Stimulated activated CD4-positive, alpha-beta T cell treated with anti-CD3 and anti-CD28 coated beads, Interleukin-1b, Interleukin-23, amount 100 ng/mL, for 1 hour (primary cell): ENCODE measurements at places on chromosomes 16 and 17.
A peak's percentile ranks its signal among the peaks of the same experiment; 100 is the strongest.

GRCh38 chr17:35284955-35285354 is 42.1 kb downstream of the SLFN5 start:
- DNase-seq, result no peak

DNA sequence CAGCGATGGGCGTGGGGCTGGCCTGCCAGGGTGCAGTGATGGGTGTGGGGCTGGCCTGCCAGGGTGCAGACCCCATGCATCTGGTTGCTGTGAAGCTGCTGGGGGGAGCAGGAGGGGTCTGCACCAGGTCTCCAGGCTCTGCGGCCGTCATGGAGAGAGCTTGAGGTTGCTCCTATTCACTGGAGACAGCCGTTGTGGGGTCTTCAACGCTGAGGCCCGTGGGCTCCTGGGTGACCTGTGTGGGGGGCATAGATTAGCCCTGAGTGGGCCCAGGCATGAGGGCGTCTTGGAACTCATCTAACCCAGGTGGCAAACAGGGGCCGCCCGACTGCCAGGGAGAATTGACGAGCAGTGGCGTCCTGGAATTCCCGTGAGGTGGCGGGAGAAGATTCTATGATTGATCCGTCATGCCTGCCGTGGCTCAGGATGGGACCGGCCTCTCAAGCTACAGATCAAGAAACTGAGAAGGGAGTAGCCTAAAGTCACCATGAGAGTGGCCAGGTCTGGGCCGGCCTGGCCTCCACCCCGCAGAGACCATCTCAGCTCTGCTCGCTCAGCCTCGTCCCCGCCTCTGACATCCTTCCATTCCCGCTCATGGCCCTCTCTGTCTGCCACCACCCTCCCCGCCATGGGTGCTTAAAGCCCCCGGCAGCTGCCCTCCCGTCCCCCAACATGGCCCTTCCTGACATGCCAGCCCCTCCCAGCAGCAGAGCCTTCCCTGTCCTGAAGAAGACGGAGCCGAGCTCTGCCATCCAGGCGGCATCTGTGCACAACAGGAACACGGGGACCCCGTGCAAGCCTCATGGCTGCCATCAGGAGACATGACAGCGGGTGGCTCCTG is 50.7 kb upstream of the ACSF3 start:
- no peak for DNase-seq

DNA sequence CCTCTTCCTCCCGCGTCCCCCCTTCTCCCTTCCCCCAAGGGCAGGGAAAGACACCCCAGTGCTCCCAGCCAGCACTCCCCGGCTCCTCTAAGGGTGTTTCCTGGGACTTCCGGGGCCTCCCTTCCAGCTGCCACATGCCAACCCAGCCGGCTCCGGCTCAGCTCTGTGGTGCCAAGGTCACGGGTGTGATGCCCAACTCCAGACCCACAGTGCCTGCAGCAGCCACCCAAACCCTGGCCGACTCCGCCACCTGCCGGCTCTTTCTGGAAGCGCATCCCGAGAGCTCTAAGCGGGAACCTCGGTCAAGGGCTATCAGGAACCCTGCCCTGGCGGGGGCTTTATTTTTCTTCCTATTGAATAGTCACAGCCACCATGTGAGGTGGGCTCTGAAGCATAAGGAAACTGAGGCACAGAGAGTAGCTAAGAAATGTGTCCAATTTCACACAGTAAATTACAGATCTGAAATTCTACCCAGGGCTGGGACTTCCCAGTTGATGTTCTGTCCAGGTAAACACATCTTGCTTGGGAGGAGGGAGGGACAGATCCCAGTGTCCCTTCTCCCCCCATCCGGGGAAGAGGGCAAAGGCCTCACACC is 3.3 kb upstream of the PPP1R1B start:
- peak; percentile 88 for DNase-seq

DNA sequence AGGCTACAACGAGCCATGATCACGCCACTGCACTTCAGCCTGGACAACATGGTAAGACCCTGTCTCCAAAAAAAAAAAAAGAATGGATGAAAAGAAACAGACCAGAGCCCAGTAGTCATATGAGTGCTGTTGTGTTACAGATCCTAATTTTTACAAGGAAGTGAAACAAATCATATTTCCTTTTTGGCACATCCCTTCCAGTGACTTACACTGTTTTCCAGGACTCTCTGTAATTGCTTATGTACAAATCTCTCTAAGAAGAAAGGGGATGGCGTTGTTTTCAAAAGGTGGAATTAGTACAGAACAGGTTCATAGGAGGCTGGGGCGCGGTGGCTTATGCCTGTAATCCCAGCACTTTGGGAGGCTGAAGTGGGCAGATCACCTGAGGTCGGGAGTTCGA is 19.8 kb upstream of the ZNF594 start:
- no peak for DNase-seq

DNA sequence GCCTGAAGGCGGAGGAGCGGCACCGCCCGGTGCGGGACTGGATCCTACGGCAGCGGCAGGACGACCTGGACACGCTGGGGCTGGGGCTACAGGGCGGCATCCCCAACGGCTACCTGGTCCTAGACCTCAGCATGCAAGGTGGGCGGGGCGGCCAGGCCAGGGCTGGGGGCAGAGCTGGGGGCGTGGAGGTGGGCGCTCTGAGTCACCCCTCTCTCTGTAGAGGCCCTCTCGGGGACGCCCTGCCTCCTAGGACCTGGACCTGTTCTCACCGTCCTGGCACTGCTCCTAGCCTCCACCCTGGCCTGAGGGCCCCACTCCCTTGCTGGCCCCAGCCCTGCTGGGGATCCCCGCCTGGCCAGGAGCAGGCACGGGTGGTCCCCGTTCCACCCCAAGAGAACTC is 7.9 kb downstream of the MSLN start:
- DNase-seq, result no peak

DNA sequence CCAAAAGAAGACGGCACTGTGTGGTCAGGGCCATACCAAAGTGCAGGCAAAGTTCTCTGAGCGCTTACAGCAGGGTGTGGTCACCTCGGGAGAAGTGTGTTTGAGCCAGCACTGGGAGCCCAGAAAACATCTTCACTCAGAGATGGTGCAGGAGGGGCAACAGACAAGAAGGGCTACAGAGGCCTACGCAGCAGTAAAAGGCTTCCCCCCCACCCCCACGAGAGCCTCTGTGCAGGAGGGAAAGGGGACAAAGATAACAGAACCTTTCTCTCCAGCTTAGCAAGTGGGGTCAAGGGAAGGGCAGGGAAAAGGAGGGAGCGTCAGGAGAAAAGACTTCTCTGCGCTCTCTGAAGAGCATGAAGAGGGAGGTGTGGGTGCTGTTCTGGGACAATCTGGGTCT is 2.8 kb downstream of the VAT1 start:
- no peak for DNase-seq

GRCh38 chr17:8885967-8886684 is 18.7 kb upstream of the PIK3R6 start:
- no peak for DNase-seq

DNA sequence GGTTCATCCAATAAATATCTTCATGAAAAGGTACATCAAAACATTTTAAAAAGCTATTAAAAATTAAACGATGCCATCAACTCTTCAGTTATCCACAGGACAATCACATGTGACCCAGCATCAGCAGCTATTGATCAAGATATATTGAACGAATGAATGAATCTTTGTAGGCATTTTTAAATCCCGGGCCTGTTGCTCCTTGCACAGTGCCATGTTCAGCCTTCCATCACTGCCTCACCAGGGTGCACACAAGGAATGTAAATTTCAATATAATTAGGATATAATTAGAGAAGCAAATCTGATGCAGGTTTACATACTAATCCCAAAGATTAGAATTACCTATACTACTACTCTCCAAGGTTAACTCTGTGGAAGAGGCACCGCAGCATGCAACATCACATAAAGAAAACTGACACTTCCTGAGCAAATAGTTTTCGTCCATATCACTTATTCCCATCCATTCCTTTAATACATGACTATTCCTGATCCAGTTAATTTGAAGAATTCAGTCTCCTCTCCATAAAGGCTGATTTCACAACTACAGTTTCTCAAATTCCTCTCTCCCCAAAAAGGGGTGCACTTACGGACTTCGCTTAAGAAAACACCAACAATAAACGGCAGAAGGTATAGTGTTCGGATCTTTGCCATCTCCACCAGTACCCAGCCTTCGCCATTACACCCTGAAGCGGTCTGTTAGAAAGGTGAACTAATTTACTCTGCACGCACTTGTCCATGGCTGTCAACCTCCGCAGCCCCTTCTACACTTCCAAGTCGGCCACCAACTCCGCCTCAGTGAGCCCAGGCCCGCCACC is 938 bp downstream of the NCOR1 start:
- no peak for DNase-seq

- DNase-seq, result no peak
Measured at GRCh38 chr17:30361766-30362279, 16.9 kb upstream of the CPD start.

DNA sequence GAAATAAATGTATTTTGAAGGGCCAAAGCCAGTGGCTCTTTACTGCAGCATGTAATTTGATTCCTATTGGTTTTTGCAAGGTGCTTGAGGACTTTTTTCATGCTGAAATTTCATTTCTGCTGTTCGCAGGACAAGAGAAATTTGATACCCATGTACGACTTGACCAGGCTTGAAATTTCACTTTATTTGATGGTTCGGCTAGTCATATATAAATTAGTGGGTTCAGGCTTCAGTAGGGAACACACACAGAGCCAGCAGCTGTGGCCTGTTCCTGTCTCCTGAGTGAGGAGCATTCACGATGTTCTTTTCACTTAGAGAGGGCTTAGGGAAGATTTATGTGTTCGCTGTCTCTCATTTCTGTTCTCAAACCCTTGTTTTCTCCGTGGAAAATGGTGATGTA is 258.4 kb upstream of the CACNG5 start:
- no peak for DNase-seq

- no peak for DNase-seq
Measured at GRCh38 chr16:1982991-1983543, 926 bp upstream of the GFER start.

DNA sequence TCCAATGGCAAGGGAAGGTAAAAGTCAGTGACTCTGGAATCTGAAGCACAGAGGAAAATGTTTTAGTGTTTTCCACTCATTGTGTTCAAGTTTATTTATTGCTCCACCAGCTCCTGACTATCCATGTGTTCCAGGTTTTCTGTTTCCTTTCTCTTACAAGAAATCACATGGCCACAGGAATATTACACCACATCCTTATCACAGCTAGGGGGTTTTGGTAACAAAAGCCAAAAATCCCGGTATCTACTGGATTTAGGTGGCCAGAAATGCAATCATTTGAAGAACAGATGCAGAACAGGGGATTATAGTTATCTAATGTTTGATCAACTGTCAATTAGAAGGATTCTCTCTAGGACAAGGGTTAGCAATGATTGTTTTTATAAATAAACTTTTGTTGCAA is 47.9 kb downstream of the STH start:
- DNase-seq, result no peak

DNA sequence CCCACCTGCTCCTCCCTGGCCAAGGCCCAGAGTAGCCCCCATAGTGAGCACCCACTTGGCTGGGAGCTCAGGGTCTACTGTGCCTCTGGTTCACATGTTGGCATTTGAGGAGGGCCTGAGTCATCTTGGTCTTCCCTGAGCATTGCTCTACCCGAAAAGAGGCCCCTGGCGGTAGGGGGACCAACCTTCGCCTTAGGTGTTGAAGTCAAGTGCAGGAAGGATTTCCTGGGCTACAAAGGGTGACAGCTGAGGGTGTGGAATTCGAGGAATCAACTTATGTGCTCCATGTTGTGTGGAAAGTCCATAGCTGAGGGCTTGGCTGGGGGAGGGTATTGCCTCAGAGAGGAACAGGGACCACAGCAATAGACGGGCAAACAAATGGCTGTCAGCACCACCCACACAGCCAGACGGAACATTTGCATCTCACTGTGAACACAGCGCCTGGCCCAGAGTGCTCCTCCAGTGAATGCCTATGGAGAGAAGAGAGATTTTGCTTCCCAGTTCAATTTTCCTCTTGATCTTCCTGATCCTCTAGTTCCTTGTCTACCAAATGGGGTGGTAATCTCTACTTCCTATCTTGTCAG is 35.6 kb upstream of the NGFR start:
- DNase-seq, result no peak

GRCh38 chr16:57878586-57878985 is 76.3 kb upstream of the KIFC3 start:
- no peak for DNase-seq

GRCh38 chr17:62140376-62140775 is 75.3 kb upstream of the MED13 start:
- DNase-seq, result no peak

DNA sequence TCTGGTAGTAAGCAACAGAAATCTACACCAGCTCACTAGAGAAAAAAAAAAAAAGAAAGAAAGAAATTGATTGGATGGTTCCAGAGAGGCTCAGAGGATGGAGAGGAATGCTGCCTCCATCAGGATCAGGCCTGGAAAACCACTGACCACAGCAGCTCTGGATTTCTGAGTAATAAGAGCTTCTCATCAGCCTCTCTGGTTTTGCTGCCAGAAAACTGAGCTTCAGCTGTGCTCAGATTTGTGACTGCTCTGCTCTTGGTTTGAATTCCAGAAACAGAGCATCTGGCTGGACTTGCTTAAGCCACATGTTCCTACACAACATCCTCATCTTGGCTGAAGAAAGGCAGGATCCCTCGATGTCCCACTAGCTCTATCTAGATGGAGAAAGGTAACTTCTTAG is 25.9 kb downstream of the IRX6 start:
- no peak for DNase-seq

- DNase-seq, result no peak
Measured at GRCh38 chr17:19733953-19734526, 14.1 kb downstream of the ALDH3A1 start.

GRCh38 chr17:73616120-73616872 is 27.9 kb downstream of the SDK2 start:
- DNase-seq, result no peak

DNA sequence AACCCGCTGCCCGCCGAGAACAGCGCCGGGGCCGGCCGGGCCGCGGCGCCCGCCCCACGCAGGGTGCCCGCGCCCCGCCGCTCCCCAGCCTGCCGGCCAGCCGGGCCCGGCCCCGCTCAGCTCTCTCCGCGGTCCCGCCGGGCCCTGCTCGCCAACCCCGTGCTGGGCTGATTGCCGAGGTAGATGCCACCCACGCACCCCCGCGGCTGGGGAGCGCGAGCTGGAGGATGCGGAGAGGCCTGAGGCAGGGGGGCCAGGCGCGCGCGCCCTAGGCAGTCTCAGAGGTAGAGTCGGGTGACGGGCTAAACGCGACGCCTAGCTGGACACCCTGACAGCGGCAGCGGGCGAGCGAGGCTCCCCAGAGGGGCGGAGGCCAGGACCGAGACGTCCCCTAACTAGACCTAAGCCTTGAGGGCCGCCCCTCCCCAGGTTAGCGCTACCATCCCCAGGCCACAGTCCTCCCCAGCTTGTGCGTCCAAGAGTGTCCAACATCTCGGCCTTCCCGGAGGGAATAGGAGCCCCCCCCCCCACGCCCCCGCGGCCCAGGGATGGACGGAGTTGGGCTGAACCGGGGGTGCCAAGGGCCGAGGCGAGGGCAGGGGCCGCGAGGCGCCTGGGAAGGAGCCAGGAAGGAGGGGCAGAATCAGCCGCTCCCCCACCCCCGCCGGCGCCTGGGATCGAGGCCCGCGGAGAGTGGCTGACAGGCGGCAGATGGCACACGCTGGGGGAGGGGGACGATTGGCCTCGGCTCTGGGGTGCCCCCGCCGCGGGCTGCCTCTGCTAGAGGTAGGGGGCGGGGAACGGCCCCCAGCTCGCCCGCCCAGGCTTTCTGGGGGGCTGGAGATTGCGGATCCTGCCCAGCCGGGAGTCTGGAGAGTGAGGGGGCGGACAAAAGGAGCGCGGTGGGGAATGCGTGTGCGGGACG is 2.5 kb upstream of the ZNF423 start:
- no peak for DNase-seq
